Stimulated activated CD8-positive, alpha-beta memory T cell treated with anti-CD3 and anti-CD28 coated beads, Interleukin-7, amount 100 ng/mL, for 1 hour (primary cell): ENCODE measurements at places on chromosomes 7 and 10.

GRCh38 chr7:70134029-70134770 lies 535.9 kb downstream of the AUTS2 start:
- no peak for DNase-seq

DNA sequence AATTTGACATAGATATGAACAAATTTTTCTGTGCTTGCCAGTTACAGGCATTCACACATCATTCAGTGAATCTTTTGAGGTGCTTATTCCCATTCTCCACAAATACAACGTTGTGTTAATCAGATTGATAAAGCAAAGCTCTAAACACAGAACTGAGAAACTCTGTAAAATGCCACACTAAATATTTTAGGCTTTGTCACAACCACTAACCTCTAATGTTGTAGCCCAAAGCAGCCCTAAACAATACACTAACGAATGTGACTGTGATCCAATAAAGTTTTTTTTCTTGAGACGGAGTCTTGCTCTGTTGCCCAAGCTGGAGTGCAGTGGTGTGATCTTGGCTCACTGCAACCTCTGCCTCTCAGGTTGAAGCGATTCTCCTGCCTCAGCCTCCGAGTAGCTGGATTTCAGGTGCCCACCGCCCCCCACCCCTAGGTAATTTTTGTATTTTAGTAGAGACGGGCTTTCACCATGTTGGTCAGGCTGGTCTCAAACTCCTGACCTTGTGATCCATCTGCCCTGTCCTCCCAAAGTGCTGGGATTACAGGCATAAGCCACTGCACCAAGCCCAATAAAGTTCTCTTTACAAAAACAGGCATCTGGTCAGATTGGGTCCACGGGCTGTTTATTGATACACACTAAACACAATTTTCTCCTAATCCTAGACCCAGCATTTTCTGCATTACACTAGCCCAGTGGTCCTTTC lies 6.9 kb downstream of the CYCS start:
- no peak for DNase-seq

GRCh38 chr10:92891885-92892690 lies 43.8 kb downstream of the EXOC6 start:
- DNase-seq: no peak

- no peak for DNase-seq
Observed at GRCh38 chr7:80851896-80852476, 66.9 kb downstream of the SEMA3C start.

GRCh38 chr7:105106473-105106872 lies 92.5 kb downstream of the KMT2E start:
- DNase-seq: no peak

DNA sequence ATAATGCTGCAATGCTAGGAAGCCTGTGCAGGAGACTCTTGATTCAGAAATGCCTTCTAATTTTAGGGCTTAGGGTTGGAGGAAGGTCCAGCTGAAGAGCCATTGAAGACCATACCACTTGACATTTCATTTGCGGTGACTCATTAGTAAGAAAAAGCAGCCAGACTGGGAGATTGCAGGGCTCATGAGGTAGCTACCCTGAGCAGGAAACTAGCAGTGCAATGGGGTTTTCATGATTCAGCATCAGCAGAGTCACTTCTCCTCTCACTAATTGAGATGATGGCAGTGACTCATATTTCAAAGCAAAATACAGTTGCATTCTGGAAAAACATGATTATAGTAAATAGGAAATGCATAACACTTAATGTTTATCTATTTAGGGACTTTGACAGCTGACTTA lies 434.1 kb downstream of the DNAJB9 start:
- no peak for DNase-seq
